RWPE1 (cell line): ENCODE measurements at places on chromosomes 4 and X.

GRCh38 chr4:141730805-141731204 is 94.4 kb downstream of the IL15 start:
- DNase-seq: no peak

DNA sequence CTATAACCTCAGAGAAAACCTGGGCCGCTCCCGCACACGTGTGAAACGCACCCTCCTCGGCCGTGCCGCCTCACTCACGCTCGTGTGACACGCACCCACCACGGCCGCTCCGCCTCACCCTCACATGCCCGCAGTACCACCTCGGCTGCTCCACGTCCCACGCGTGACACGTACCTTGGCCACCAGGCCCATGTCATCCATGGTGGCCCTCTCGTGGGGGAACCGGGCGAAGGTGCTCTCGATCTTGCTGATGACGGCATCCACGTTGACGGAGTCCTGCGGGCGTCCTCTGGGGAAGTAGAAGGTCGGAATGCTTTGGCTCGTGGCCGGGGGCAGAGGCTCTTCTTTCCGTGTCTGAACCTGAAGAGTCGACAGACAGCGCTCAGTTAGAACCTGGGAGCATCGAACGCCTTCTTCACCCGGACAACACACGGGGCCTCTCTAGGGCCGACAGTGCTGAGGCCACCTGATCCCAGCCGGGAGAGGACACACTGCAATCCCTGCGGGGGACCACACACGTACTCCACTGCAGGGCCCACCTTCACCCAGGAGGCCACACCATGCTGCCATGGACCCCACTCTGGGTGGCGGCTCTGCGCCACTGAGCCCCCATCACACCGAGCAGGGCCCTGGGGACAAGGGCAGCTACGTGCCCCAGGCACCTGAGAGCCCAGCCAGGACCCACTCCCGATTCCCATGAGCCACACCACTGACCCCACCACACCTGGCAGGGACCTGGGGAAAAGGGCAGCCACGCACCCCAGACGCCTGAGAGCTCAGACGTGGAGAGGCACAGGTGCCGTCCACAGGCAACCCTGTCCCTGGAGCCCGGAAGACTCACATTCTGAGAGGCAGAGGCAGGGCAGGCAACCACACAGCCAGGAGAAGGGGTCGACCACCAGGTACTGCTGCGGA is 25.2 kb downstream of the PPP2R3B start:
- DNase-seq: no peak

GRCh38 chr4:74062953-74063352 is 24.5 kb upstream of the CXCL3 start:
- DNase-seq: no peak

GRCh38 chr4:145195167-145195952 is 15.0 kb upstream of the OTUD4 start:
- DNase-seq: peak; percentile 51

GRCh38 chr4:658681-659667 is 15.1 kb downstream of the ATP5ME start:
- no peak for DNase-seq

- no peak for DNase-seq
These were observed 737.7 kb downstream of the NLGN4X start for GRCh38 chrX:5490786-5491563.

DNA sequence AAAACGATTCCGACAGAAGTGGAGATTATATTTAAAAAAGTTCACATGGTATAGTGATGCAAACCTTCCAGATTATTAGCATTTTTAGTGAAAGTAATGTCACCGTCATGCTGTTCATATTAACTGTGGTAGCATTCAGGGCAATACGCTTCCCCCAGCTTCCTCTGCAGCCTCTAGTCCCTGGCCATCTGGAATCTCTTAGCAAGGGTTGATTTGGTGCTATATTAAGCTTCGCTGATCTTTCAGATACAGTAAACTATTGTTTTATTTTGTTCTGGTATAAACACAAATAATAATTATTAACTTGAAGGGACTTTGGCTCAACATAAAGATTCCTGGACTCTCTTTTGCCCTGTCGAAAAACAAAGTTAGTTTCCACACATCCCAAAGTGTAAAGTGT is 1080.5 kb upstream of the TENM3 start:
- no peak for DNase-seq
